Kidney epithelial cell (primary cell): ENCODE measurements at places on chromosomes 12 and 14. TPM values are rescaled to one million over a fixed set of nuclear protein-coding genes. Genes with fewer than 3 reads are reported as not detected.

DNA sequence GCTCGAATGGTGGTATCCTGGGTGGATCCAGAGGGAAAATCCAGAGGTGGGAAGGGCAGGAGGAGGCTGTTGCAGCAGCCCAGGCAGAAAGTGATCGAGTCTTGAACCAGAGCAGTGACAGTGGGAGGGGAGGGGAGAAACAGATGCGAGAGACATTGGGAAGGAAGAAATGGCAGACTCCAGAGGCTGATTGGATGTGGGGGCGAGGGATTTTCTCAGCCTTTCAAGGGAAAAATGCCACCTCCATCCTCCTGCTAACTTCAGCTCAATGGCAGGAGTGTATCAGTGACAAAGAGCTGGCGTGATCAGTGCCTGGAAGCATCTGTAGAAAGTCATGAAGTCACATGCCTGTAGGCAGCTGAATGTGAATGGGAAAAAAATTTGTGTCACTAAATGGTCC, 38.6 kb upstream of the NRXN3 start:
- no peak for DNase-seq

DNA sequence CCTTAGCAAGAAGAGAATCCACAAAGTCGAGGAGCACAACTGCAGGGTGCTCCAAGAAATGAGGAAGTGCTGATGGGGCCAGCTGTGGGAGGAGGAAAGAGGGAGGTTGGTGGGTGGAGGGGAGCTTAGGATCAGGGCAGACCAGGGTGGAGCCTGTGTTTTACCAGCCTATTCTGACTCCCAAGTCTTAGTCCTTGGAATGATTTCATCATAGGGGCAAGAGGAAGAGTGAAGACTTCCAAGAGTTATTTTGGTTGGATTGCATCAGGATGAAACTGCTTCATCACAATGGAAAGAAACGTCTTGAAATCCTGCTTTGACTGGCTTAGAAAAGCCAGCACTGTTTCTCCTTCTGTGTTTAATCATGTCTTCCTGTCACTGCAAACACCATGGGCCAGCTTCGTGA, 194.0 kb downstream of the DPF3 start:
- no peak for DNase-seq

DNA sequence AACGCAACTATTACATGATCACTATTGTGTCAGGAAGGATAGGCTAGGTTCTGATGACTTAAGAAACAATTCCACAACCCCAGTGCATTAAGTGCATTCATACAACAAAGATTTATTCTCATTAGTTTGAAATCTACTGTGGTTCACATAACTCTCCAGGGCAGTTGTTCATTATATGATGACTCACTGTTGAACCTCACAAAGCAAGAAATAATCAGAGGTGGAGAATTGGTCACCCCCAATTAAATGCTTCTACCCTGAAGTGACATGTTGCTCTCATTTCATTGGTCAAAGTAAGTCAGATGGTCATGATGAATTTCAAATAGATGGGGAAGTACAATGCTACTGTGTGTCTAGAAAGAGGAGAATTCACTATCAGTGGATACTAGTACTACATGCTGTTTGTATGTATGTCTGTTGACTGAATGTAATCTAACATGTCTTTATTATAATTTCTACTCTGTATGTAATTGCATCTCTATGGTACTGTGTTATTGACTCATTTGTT, 6.1 kb upstream of the HELB start:
- no peak for DNase-seq

Gene KLRG1
- 0.48 and 2.5 TPM in 2 replicates for total RNA-seq

Gene CLEC4D
- not detected in 2 replicates for total RNA-seq
